GM23248 (cell line): ENCODE measurements at places on chromosomes 1 and 21. TPM values are rescaled to one million over a fixed set of nuclear protein-coding genes. Genes with fewer than 3 reads are reported as not detected.

GRCh38 chr21:25577424-25578055 is 29.7 kb downstream of the MRPL39 start:
- H3K36me3 ChIP-seq: no peaks in the 10 kb centered on the region; the same call in none of the 2 replicates
- H3K4me3 ChIP-seq: no peak overlapping the region
- no peak for DNase-seq

DNA sequence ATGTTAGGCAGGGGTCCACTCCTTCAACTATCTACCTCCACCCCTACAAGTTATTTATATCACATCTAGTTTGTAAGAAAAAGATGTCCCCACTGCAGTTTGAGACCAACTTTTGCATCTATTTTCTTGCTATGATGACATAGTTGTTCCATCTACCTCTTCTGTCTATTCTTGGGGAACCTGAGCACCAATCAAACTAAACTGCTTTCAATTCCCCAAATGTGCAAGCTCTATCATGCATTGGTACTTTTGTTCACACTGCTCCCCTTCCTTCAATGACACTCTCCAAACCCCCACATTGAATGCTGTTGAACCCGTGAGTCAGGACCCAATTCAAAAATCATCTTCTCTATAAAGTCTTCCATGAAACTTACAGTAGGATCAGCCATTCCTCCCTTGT is 16.0 kb upstream of the FRRS1 start:
- no peak for DNase-seq
- H3K4me3 ChIP-seq: no peak overlapping the region
- no peaks in the 10 kb centered on the region for H3K4me1 ChIP-seq
- no peak overlapping the region for H3K27ac ChIP-seq

- no peak overlapping the region for H3K27ac ChIP-seq
- no peaks in the 10 kb centered on the region for H3K4me1 ChIP-seq
- H3K27me3 ChIP-seq: no peaks in the 10 kb centered on the region
- peak; percentile 42 for DNase-seq
- no peak overlapping the region for H3K4me3 ChIP-seq
Measured at GRCh38 chr1:95974586-95974985, 740.6 kb downstream of the RWDD3 start.

- no peaks in the 10 kb centered on the region for H3K4me1 ChIP-seq
- DNase-seq: no peak
- no peak overlapping the region for H3K4me3 ChIP-seq
- H3K27me3 ChIP-seq: no peaks in the 10 kb centered on the region
- no peak overlapping the region for H3K27ac ChIP-seq
Measured at GRCh38 chr1:221778535-221779142, 36.8 kb upstream of the DUSP10 start.

DNA sequence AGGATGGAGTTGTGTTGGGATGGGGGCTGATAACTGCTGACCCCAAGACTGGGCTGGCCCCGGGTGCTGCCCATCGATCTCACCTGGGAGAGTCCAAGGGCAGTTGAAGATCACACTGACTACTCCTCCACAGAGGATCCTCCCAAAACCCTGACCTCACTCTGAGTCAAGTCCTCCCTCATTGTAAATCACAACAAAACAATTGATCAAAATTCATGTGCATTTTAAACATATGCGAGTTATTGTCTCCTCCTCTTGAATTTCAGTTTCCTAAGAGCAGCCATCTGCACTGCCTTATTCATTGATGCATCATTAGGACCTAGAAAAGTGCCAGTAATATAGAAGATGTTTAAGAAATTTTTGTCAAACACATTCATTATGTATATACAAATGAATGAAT is 273.6 kb downstream of the C1orf94 start:
- no peak overlapping the region for H3K27ac ChIP-seq
- H3K27me3 ChIP-seq: no peaks in the 10 kb centered on the region; the same call in 1 of the 2 replicates
- H3K4me3 ChIP-seq: no peak overlapping the region
- no peak for DNase-seq

GRCh38 chr1:102919659-102920058 is 188.7 kb downstream of the COL11A1 start:
- no peaks in the 10 kb centered on the region for H3K36me3 ChIP-seq
- no peaks in the 10 kb centered on the region for H3K27me3 ChIP-seq
- H3K4me1 ChIP-seq: 0 out of 2 replicates have a peak, but pooled peaks cover 9% of the 10 kb centered on the region
- H3K27ac ChIP-seq: no peak overlapping the region

GRCh38 chr1:209652873-209653401 is 712 bp upstream of the LAMB3 start:
- H3K27me3 ChIP-seq: no peaks in the 10 kb centered on the region
- no peak for DNase-seq
- H3K36me3 ChIP-seq: no peaks in the 10 kb centered on the region
- peaks cover 28% of the 10 kb centered on the region for H3K4me1 ChIP-seq
- no peak overlapping the region for H3K27ac ChIP-seq

The GREM2 gene
- polyA plus RNA-seq: 83.8 and 86.5 TPM in 2 replicates

The DOP1B gene
- polyA plus RNA-seq: 5.4 and 6.0 TPM in 2 replicates

DNA sequence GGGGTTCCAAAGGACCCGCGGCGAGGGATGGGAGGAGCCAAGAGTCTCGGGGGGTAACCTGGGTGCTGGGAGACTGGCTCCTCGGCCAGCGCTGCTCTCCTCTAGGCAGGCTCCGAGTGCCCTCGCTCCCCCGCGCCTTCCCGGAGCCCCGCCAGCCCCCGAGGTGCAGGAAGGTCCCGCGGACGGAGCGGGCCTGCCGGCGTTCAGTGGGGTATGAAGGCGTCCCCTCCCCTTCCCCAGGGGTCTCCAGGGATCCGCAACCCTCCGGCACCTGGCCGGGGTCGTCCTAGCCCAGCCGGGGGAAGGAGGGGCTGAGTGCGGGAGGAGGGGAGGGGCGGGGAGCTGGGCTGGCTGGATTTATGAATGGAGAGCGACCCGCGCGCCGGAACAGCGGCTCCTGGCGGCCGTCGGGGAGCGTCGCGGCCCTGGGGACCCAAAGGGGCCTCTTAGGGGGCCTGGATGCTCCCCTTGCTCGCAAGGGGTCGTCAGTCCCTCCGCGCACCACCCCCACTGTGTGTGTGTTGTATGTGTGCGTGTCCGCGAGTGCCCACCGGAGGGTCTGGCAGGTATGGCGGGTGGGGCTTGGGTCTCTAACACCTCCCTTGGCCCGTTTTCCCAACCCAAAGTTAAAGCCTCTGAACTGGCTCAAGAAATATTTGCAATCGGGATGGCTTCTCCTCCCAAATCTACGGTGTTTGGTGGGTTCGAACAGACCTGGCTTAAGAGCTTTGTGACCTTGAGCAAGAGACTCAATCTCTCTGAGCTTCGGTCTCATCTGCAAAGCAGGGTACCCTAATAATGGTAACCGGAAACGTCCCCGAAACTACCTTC is 642 bp downstream of the HCRTR1 start:
- peak overlapping the region; percentile 72 for H3K4me3 ChIP-seq
- H3K36me3 ChIP-seq: no peaks in the 10 kb centered on the region
- DNase-seq: peak; percentile 70
- no peaks in the 10 kb centered on the region for H3K27me3 ChIP-seq
- H3K27ac ChIP-seq: no peak overlapping the region
- no peaks in the 10 kb centered on the region for H3K4me1 ChIP-seq

The DMBX1 gene
- not detected in 2 replicates for polyA plus RNA-seq

The GJA8 gene
- not detected in 2 replicates for polyA plus RNA-seq

- no peak for DNase-seq
- no peak overlapping the region for H3K27ac ChIP-seq
- no peak overlapping the region for H3K4me3 ChIP-seq
- H3K4me1 ChIP-seq: peaks cover 12% of the 10 kb centered on the region
Measured at GRCh38 chr1:58804853-58805565, 21.2 kb upstream of the JUN start.

- H3K4me3 ChIP-seq: peak within 1 kb of the TSS; percentile 58
- peaks cover under 1% of the 10 kb centered on the region; the same call in 1 of the 2 replicates for H3K4me1 ChIP-seq
- peaks cover 25% of the 10 kb centered on the region for H3K27me3 ChIP-seq
- H3K27ac ChIP-seq: no peak within 1 kb of the TSS
Measured at GRCh38 chr1:19664453-19665185, at the start of gene HTR6. HTR6 (plus strand) TSS chr1:19664875; CDS start chr1:19665754, 879 bp downstream.

DNA sequence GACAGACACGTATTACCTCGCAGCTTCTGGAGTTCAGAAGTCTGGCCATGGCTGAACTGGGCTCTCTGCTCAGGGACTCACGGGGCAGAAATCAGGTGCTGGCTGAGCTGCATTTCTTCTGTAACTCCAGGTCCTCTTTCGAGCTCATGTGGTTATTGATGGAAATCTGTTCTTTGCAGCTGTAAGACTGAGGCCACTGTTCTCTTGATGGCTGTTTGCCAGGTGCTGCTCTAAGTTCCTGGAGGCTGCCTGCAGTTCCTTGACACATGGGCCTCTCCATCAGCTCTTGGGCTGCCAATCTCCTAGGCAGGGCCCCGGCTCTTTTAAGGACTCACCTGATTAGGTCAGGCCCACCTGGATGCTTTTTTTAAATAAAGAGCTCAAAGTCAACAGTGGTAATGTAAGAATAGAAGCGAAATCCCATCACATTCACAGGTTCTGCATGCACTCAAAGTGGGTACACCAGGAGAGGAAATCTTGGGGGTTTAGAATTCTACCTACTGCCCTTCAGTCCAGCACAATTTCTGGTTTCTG is 139.1 kb downstream of the KAZN start:
- H3K27ac ChIP-seq: no peak overlapping the region
- H3K4me1 ChIP-seq: peaks cover 19% of the 10 kb centered on the region
- no peaks in the 10 kb centered on the region for H3K36me3 ChIP-seq
- H3K4me3 ChIP-seq: no peak overlapping the region

The LCE3E gene
- polyA plus RNA-seq: not detected in 2 replicates

DNA sequence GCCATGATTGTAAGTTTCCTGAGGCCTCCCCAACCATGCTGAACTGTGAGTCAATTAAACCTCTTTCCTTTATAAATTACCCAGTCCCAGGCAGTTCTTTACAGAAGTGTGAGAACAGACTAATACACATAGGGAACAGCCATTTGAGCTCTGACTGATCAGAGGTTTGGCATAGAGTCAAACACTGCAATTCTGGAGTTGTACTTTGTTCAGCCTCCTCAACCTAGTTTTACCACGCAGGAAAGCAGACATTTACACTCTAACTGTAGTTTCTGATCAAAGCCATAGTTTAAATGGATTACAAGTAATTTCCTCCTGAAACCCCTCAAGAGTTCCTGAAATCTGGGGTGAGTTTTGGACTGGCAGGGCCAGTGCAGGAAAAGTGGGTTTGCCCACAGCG is 218.2 kb downstream of the TNR start:
- H3K27me3 ChIP-seq: no peaks in the 10 kb centered on the region
- H3K36me3 ChIP-seq: no peaks in the 10 kb centered on the region
- H3K4me1 ChIP-seq: no peaks in the 10 kb centered on the region

- H3K4me1 ChIP-seq: peaks cover 3% of the 10 kb centered on the region; the same call in 1 of the 2 replicates
- H3K36me3 ChIP-seq: no peaks in the 10 kb centered on the region
- no peak overlapping the region for H3K4me3 ChIP-seq
- no peak overlapping the region for H3K27ac ChIP-seq
- DNase-seq: no peak
- peaks cover 4% of the 10 kb centered on the region; the same call in 1 of the 2 replicates for H3K27me3 ChIP-seq
Measured at GRCh38 chr1:55316947-55317662, 101.9 kb upstream of the USP24 start.

DNA sequence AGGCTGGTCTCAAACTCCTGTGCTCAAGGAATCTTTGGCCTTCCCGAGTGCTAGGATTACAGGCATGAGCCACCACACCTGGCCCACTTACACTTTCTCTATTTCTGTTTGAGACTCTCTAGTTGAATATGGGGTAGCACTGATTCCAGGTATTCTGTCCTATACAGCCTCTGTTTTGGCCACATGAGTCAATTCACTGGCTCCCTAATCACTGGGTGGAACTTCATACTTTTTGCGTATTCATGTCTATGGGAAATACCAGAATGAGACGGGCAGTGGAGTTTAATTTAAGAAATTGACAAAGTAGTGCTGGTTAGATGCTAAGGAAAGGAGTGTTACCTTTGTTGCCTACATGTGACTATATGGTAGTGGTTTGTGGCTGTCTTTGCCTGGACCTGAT is 35.5 kb downstream of the MACF1 start:
- H3K4me1 ChIP-seq: peaks cover 8% of the 10 kb centered on the region; the same call in 1 of the 2 replicates
- H3K27ac ChIP-seq: no peak overlapping the region
- no peak for DNase-seq

- H3K27me3 ChIP-seq: peaks cover 44% of the 10 kb centered on the region
- H3K4me1 ChIP-seq: peaks cover 6% of the 10 kb centered on the region; the same call in 1 of the 2 replicates
- DNase-seq: no peak
- no peak overlapping the region for H3K27ac ChIP-seq
Measured at GRCh38 chr1:154759196-154759595, 110.9 kb downstream of the KCNN3 start.

The S100A16 gene
- 801 and 826 TPM in 2 replicates for polyA plus RNA-seq
